ENCODE measurements at places on chromosomes 11 and 22.

DNA sequence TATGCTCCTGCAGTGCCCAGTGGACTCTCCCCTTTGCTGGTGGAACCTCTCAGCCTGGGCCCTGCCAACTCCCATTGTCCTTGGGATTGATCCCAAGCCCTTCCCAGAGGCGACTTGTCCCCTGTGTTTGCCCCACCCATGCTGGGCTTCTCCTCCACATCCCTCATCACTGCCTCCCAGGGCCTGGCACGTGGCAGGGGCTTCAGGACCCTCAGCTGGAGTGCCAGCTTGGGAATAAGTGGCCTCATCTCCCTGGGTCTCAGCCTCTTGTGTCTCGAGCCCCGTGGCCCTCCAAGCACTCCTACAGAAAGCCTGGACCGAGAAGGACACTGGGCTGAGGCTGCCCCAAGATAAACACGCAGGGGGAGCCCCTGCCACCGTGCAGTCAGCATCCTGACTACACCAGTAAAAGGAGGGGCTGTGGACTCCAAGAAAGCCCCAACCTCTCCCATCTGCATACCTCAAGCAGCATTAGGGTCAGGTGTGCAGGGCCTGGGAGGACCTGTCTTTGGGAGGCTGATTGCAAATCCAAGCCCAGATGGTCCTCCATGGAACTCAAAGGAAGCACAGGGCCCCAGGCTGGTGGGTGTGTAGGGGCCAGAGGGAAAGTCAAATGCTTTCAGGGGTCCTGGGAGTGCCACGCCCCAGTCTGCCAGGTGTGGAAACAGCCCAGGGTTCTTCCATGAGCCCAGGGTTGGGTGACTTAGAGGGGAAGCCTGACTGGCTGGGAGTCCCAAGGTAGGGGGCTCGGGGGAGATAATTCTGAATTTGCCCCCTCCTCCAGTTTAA, 9.5 kb upstream of the GNAZ start:
- DNase-seq = no peak

GRCh38 chr11:96167787-96168186, 175.2 kb downstream of the MAML2 start:
- no peak for DNase-seq

- DNase-seq = no peak
Measured at GRCh38 chr11:64065712-64066111, 30.0 kb downstream of the FLRT1 start.

DNA sequence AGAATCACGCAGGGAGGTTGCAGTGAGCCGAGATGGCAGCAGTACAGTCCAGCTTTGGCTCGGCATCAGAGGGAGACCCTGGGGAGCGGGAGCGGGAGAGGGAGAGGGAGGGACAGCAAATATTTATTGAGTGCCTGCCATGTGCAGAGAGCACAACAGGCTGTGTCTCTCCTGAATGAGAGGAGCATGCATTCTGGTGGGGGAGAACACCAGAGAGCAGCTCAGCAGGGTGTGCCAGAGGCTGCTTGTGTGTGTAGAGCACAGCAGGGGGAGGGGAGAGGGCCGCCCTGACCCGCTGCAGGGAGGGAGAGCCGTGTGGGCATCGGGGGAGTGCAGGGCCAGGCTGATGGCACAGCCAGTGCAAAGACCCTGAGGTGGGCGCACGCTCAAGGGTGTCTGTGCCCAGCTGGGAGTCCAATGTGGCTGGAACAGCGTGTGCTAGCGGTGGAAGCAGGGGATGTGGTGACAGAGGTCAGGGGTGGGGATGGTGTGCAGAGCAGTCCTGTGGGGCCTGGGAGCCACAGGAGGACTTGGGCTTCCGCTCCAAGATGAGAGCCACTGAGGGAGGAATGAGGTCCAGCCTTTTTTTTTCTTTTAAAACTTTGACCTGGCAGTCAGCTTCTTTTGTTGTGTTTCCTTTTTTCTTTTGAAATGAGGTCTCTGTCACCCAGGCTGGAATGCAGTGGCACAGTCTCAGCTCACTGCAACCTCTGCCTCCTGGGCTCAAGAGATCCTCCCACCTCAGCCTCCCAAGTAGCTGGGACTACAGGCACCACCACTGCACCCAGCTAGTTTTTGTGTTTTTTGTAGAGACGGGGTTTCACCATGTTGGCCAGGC, 12.0 kb downstream of the PPIL2 start:
- no peak for DNase-seq

DNA sequence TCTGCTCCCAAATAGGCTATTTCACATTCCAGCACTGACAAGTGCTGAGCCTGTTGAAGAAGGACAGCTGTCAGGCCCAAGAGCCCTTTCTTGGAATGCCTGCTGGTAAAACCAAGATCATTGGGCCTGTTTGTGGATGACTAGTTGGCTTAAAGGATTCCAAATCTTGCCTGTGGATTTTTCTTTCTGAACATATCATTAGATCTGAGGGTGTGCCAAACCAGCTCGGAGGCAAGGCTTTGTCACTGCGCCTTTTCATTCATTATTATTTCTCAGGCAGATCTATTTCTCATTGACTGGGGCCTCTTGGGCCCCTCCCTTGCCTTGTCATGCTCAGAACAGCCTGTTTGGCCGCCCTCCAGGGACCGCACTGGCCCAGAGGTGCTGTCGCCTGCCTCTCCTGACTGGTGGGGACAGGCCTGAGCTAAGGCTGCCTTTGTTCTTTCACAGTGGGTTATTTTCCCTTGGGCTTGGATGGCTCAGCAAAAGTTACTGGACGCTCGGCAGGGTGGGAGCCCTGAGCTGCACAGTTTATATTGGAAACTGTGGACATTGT, 222.7 kb upstream of the SESN3 start:
- DNase-seq = peak; percentile 43

DNA sequence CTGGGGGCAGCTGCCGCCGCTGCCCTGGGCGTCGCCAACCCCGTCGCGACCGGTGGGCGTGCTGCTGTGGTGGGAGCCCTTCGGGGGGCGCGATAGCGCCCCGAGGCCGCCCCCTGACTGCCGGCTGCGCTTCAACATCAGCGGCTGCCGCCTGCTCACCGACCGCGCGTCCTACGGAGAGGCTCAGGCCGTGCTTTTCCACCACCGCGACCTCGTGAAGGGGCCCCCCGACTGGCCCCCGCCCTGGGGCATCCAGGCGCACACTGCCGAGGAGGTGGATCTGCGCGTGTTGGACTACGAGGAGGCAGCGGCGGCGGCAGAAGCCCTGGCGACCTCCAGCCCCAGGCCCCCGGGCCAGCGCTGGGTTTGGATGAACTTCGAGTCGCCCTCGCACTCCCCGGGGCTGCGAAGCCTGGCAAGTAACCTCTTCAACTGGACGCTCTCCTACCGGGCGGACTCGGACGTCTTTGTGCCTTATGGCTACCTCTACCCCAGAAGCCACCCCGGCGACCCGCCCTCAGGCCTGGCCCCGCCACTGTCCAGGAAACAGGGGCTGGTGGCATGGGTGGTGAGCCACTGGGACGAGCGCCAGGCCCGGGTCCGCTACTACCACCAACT, 1.0 kb downstream of the FUT4 start:
- peak; percentile 28 for DNase-seq

GRCh38 chr22:26570864-26571525, 18.9 kb downstream of the TPST2 start:
- no peak for DNase-seq

DNA sequence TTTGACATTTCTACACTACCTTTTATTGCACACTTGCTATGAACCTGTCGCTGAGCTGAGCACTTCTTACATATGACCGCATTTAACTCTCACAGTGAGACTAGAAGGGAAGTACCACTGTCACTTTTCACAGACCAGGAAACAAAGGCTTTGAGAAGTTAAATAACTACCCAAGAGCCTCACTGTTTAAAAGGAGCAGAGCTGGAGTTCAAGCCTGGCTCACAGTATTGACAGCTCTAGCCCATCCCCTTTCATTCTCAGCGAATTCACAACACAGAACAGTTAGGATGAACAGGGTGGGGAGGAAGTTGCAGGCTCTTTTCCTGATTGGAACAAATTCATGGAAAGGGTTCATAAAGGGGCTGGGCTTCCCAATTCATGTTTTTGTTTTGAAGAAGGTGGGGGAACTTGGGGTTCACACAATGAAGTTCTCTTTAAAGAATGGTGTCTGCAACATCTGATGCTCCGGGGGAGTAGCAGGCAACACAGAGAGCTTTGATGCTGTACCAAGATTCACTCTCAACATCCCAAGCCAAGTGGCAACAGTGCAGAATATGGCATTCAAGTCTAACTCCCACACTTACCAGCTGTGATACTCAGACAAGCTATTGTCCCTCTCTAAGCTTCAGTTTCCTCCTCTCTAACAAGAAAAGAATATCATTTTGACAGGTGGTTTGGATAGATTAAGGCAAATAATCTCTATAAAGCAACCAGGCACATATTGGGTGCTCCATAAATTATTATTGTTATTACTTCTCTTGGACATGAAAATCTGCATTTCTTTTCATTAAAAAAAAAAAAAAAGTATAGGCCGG, 17.2 kb downstream of the SCGB1A1 start:
- no peak for DNase-seq

- no peak for DNase-seq
Measured at GRCh38 chr11:120121336-120121735, 16.6 kb downstream of the TRIM29 start.

- DNase-seq = no peak
Measured at GRCh38 chr22:46813816-46814597, 51.6 kb downstream of the TBC1D22A start.

DNA sequence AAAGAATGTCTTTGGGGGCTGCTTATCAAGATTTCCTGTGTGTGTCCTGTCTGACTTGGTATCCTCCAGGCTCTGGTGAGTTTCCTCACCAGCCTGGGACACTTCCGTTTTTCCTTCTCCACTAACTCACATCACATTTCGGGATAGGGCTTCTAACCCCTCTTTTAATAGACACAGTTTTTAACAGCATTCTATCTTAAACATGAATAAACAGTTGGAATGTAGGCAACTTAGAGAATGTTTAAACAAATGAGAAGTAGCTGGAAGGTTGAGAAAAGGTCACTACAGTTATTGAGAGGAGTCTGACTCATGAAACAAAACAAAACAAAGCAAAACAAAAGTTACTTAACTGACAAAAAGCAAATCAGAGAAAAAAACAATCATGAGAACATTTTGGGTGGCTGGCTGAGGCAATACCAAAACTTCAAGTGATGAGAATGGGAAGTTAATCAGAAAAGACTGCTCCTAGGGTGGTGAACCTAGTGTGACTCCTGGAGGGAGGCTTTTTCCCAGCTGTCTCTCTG, 64.7 kb upstream of the CTSC start:
- no peak for DNase-seq

DNA sequence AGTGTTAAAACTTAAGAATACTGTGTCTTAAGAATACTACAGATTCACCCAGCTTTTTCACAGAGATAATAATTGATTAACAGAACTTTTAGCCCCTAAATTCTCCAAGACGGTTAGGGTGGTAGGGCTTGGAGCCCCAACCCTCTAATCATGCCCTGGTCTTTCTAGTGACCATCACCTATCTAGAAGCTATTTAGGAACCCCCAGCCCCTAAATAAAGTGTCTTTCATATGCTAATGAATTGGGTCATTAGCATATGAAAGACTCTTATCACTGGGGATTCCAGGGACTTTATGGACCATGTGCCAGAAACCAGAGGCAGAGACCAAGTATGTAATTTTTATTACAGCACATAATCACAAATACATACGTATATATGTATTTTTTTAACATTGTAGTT, 999.7 kb upstream of the RAG2 start:
- peak; percentile 15 for DNase-seq

GRCh38 chr11:120199613-120200012, 11.2 kb upstream of the OAF start:
- no peak for DNase-seq

DNA sequence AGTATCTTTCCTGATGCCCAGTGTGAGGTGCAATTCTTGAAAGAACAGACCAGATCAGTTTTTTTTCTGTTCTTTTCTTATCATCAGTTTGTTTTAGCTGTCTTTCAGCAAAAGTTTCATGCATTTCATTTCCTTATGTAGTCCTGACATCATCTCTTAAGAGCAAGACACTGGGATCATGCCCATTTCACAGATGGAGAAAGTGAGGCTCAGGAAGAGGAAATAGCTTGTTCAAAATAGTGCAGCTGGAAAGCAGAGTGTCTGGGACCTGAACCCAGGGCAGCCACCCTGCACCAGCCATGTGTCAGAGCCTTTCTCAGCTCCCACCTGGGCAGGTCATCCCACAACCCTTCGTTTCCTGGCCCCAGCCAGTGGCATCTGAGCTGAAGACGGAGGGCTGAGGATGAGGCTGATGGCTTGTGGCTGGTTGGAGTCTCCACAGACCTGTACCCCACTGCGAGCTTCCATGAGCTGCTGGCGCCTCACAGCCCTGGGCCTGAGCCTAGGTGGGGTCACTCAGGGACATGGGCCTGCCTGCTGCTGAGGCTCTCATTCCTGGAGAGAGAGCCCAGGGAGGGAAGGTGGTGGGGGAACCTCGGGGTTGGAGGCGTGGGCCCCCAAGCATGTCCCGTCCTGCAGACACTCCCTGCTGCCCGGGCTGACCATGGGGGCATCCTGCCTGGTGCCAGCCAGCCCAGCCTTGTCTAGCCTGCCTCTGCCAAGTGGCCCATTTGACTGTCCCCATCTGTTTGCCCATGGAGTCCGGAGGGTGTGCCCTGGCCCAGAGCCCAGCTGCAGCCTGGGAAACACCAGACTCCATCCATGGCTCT, 61.8 kb downstream of the SMIM38 start:
- DNase-seq = no peak

GRCh38 chr11:2089536-2090165, 49.5 kb downstream of the IGF2 start:
- peak; percentile 87 for DNase-seq

- DNase-seq = no peak
Measured at GRCh38 chr11:62588966-62589637, 2.2 kb downstream of the TUT1 start.

DNA sequence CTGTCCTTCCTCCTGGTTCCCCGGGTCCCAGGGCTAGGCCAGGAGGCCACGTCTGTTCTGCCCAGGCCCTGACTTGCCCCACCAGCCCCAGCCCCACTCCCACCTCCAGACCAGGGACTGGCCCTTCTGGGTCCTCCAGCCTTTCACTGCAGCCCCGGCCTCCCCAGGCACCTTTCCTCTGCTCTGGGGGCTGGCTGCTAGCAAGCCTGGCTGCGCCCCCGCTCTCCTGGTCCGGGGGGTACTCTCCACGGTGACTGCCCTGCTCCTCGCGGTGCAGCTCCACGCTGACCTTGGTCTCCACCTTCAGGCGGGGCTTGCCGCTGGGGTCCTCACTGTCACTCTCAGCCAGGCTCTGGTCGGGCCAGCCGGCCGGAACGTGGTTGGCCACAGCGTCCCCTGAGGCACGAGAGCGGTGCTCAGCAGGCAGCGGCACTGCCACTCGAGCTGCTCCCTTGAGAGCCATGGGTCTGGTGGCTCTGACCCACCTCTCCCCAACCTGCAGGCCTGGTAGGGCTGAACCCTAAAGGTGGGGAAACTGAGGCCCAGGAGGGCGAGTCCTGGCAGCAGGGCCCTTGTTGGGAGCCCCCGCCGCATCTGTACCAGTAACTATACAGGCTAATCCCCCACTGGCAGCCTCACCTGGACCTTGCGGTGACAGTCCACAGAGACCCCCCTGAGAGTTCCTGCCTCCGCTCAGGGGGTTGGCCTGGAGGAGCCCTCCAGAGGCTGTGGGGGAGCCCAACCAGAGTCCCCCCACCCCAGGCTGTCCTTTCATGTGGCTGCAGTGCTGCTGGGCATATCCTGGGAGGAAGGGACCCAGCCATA, 29.0 kb downstream of the TRMU start:
- DNase-seq = no peak

GRCh38 chr11:120354779-120355178, 18.6 kb downstream of the ARHGEF12 start:
- no peak for DNase-seq

- DNase-seq = no peak
Measured at GRCh38 chr11:74086242-74086884, 77.5 kb upstream of the UCP3 start.

All from iPS-NIHi11 (cell line).